Transverse colon (tissue), 4 donors: ENCODE measurements at places on chromosomes 4 and X. TPM values are rescaled to one million over a fixed set of nuclear protein-coding genes. Genes with fewer than 3 reads are reported as not detected.

Gene CCSER1
- 31.8 TPM for total RNA-seq

Gene SYTL5
- 8.1 TPM for total RNA-seq

Gene NEIL3
- 0.41 TPM for total RNA-seq

Gene SASH3
- 20.9 TPM for total RNA-seq

Gene SH3RF1
- 53.5 TPM for total RNA-seq

Gene PIR
- total RNA-seq, result 85.8 TPM

Gene MID1
- total RNA-seq, result 47.5 TPM

Gene SMR3B
- total RNA-seq, result not detected

Gene PASD1
- not detected for total RNA-seq

Gene TMEM31
- not detected for total RNA-seq

Gene GYPA
- total RNA-seq, result not detected

Gene TSPAN5
- 1.1 TPM for total RNA-seq

Gene CXorf49
- total RNA-seq, result not detected

Gene REPS2
- 10.8 TPM for total RNA-seq

Gene MAGEB17
- total RNA-seq, result not detected

Gene ADH5
- 63.3 TPM for total RNA-seq

Gene DACH2
- total RNA-seq, result 0.37 TPM

Gene ATP8A1
- 72.2 TPM for total RNA-seq

Gene CFP
- 3.3 TPM for total RNA-seq

Gene IL1RAPL1
- total RNA-seq, result 0.14 TPM

Gene FAM184B
- total RNA-seq, result 0.16 TPM

Gene CLGN
- total RNA-seq, result 1.5 TPM

Gene MAGEA4
- total RNA-seq, result not detected

Gene TKTL2
- total RNA-seq, result 0.14 TPM

Gene EMD
- total RNA-seq, result 83.2 TPM

Gene ART3
- 4.4 TPM for total RNA-seq

Gene PPEF2
- total RNA-seq, result not detected

Gene GJB1
- 73.3 TPM for total RNA-seq

Gene CORIN
- 0.82 TPM for total RNA-seq
